ENCODE measurements at places on chromosomes 1 and 21.

GRCh38 chr1:223713546-223714420, 1.4 kb downstream of the CAPN2 start:
- no peak for DNase-seq

DNA sequence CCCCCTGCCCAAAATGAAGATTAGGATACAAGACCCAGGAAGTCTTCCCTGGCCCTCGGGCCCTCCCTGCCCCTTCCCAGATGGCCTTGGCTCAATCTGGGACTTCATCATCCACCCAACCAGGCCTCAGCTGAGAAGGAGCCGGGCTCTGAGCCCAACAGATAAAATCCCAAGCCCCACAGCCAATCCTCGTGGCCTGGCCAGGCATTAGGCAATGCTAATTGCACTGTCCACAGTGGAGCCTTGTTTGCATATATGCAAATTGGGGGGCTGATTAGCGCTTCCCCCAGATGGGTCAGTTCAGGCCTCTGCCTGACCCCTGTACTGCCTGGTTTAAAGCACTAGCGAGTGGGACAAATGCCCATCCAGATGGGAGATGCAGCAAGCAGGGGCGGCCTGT, 34.9 kb downstream of the IGSF21 start:
- DNase-seq = no peak

DNA sequence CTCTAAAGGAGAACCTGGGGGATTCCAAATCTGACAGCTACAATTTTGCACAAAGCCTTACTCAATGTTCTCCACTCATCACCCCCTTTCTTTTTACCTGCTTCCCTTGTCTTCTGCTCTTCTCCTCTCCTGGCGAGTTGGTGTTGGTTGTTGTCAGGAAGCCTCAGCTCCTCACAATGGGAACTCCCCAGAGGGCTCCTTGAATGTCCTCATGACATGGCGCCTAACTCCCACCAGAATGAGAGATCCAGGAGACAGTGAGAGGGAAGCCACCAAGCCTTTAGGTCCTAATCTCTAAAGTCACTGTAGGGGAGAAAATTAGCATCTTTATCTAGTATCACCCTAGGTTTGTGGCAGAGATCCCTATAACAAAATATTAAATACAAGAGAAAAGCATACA, 87.8 kb downstream of the SLC16A1 start:
- no peak for DNase-seq

DNA sequence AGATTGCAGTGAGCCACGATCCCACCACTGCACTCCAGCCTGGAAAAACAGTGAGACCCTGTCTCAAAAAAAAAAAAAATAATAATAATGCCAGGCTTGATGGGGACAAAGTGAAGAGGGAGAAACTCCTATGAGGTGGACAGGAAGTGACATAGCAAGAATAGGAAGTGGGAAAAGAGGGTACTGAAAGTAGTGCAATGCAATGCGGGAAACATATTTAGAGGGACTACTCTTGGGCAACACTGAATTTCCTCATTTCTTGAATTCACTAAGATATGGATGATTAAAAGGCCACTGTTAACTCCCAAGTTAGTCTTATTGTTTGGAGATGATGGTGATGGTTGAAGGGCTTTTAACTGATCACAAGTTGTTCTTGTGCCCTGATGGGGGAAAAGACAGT, 21.6 kb upstream of the KCNA2 start:
- no peak for DNase-seq

DNA sequence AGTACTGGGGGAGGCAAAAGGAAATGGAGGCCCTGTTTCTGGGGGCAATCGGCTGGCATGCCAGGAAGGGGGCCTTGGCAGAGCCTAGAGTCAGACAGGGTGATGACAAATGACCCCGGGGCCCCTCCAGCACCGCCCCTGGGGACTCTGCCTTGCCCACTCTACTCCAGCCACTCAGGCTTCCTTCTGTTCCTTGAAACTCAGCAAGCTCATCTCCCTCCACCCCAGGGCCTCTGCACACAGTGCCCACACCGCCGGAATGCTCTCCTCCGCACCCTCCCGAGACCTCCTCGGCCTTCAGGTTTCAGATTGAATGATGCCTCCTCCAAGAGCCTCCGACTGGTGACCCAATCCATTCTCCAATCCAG, 122.5 kb upstream of the ZBTB40 start:
- DNase-seq = no peak

DNA sequence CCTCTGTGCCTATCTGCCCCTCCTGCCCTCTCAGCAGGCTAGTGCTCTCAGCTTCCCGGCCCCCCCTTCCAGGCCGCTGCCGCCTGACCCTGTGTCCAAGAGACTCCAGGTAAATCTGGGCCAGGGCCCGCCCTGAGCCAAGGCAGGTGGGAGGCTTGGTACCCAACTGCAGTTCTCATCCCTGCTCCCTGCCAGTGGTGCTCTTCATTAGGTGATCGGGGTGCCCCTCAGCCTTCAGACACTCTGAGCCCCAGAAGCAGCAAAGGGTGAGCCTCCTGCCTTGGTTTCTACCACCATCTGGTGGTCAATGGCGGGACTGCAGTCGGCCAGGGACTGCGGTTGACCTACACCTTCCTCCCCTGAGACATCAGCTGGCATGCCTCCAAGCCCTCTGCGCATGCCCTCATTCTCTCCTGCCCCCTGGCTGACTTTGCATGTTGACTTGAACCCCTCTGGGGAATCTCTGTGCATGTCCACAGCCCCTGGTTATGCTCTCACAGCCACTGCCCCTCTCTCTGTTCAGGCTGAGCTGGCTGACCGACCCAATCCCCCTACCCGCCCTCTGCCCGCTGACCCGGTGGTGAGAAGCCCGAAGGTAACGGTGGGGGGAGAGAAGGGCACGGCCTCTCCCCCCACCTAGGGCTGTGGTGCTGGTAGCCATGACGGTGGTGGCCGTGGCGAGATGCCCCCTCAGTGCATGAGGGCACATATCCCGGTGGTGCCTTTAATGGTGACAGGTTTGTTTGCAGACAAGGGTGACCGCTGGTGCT, 2.0 kb upstream of the EFNA4 start:
- DNase-seq = peak; percentile 67

DNA sequence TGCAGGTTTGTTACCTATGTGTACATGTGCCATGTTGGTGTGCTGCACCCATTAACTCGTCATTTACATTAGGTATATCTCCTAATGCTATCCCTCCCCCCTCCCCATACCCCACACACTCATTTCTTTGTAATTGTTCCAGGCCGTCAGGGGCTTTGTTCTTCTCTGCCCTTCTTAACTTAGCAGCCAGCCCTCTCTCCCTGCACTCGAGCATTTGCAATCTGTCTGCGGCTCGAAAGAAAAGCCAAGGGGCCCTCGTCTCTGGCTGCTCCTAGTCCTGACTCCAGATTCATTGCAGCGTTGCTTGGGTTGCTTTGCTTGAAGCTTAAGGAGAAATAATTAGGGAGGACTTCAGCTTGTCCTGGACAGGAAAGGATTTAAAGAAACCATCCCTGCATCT, 85.7 kb downstream of the ATP1A1 start:
- no peak for DNase-seq

- DNase-seq = no peak
Observed at GRCh38 chr21:42509244-42509643, 4.4 kb upstream of the SLC37A1 start.

DNA sequence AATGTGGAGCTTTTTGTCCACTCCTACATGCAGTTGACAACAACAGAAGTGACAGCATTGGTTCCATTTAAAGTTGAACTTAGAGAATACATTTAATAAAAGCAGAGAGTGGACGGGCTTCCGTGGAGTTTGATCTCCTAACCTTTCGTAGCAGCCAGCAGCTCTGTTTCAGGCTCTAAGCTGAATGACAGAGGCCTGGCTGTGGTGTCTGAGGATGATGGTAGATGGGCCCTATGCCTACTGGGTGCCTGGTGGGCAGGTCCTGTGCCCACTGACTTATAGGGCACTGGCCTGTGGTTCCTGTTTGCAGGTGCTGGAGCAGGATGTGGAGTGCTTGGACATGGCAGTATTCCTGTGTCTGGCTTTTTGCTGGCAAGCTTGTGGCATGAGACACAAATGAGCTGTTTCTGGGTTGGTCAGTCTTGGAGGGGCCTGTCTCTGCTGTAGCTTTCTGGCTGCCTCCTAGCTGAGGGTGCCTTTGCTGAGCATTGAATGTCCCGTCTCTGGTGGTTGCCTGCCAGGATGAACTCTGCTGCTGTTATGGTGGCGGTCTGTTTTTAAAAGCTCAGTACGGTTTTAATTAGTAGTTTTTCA, 54.6 kb downstream of the PRDM2 start:
- DNase-seq = no peak

- no peak for DNase-seq
Observed at GRCh38 chr21:41636636-41637630, 129.0 kb upstream of the TMPRSS2 start.

DNA sequence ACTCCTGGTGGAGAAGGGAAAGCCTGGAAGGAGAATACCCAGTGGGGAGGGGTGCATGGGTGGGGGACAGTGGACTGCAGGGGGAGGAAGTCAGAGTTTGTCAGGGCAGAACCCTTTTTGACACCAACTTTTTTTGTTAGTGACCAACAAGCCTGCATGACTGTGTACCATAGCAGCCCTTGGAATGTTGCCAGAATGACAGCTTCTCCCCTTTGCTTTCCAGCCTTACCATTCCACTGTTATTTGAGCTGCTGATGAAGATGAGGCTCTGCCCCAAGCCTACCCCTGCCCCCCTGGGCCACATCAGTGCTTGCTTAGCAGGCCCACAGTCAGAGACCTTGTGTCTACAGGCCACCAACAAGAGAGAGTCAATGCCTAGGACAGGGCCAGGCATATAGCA, 341.2 kb downstream of the HHAT start:
- no peak for DNase-seq

DNA sequence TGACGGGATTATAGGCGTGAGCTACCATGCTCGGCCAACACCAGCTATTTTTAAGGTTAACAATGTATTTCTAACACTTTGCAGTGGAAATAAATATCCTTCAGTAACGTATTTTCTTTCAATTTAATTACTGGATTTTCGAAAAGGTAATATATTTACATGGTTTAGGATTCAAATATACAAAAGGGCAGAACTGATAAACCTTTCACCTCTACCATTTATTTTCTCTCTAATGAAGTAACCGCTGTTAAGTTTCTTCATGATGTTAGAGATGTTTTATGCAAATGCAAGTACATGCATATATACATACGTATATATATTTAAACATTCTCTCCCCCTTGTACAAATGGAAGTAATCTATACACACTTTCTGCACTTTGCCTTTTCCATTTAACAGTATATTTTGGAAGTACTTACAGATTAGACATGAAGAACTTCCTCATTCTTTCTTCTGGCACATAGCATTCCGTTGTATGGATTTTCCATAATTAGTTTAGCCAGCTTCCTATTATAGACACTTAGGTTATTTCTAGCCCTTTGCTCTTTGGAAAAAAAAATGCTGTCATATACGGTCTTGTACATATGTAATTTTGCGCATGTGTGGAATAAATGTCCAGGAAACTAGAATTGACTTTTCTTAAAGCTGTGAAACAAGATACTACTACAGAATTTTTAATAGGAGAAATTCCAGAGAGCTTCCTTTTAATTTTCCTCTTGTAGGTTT, 14.9 kb upstream of the HJV start:
- no peak for DNase-seq

- no peak for DNase-seq
Observed at GRCh38 chr1:70961374-70961975, 86.1 kb downstream of the PTGER3 start.

- DNase-seq = peak; percentile 90
Observed at GRCh38 chr1:40708750-40709099, 17.2 kb downstream of the NFYC start.

- no peak for DNase-seq
Observed at GRCh38 chr1:207670192-207670591, 25.3 kb downstream of the CR1L start.

DNA sequence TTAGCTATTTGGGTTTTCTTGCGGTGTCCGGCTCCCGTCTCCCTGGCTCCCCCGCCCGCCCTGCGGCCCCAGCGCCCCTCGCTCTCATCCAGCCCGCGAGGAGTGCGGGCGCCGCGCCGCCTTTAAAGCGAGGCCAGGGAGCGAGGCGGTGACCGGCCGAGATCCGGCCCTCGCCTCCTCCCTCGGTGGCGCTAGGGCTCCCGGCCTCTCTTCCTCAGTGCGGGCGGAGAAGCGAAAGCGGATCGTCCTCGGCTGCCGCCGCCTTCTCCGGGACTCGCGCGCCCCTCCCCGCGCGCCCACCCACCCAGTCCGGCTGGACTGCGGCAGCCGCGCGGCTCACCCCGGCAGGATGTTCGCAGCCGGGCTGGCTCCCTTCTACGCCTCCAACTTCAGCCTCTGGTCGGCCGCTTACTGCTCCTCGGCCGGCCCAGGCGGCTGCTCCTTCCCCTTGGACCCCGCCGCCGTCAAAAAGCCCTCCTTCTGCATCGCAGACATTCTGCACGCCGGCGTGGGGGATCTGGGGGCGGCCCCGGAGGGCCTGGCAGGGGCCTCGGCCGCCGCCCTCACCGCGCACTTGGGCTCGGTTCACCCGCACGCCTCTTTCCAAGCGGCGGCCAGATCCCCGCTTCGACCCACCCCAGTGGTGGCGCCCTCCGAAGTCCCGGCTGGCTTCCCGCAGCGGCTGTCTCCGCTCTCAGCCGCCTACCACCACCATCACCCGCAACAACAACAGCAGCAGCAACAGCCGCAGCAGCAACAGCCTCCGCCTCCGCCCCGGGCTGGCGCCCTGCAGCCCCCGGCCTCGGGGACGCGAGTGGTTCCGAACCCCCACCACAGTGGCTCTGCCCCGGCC, 492 bp downstream of the HLX start:
- no peak for DNase-seq

- no peak for DNase-seq
Observed at GRCh38 chr1:231519166-231519565, 9.3 kb upstream of the TSNAX start.

DNA sequence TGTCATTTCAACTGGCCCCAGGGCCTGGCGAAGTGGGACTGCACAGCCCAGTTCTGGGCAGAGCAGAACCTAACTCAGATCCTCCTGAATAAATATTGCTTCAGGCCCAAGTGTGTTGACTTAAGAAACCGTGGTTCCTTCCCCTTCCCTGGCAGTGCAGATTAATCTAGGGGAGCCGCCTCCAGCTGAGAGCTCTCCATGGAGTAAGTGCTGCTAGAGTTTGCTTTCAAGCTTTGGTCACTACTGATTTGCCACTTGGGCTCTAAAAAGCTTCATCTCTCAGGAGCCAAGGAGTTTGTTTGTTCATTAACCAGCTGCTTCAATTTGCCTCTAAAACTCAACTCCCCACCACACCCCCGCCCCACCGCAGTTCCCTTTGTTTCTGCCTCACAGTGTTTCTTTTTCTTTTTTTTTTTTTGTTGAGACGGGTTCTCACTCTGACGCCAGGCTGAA, 112.1 kb downstream of the DTL start:
- no peak for DNase-seq

DNA sequence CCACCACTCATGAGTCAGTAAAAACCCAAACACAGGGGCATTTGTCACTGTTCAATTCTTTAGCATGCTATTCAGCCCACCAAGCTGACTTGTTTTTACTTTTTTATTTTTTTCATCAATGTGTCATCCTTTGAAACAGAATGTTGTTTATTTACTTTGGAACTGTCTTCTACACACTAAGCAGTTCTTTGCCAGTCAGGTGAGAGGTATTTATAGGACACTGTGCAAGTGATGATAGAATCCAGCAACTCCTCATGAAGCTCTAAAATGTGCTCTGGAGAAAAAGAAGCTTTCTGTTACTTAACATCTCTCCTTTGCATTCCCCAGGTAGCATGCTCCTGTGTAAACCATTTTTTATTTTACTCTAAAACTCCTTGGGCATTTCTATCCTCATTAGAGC, 582.0 kb upstream of the TMPRSS15 start:
- no peak for DNase-seq

- DNase-seq = no peak
Observed at GRCh38 chr21:40433538-40433937, 413.4 kb downstream of the DSCAM start.

- no peak for DNase-seq
Observed at GRCh38 chr1:1969505-1969900, 34.1 kb downstream of the CFAP74 start.

GRCh38 chr1:7375781-7376660, 395.1 kb upstream of the VAMP3 start:
- DNase-seq = no peak

Measured in hippocampal formation (tissue), 2 donors.